ENCODE measurements at places on chromosomes 16 and 17.
A peak's percentile ranks its signal among the peaks of the same experiment; 100 is the strongest.

DNA sequence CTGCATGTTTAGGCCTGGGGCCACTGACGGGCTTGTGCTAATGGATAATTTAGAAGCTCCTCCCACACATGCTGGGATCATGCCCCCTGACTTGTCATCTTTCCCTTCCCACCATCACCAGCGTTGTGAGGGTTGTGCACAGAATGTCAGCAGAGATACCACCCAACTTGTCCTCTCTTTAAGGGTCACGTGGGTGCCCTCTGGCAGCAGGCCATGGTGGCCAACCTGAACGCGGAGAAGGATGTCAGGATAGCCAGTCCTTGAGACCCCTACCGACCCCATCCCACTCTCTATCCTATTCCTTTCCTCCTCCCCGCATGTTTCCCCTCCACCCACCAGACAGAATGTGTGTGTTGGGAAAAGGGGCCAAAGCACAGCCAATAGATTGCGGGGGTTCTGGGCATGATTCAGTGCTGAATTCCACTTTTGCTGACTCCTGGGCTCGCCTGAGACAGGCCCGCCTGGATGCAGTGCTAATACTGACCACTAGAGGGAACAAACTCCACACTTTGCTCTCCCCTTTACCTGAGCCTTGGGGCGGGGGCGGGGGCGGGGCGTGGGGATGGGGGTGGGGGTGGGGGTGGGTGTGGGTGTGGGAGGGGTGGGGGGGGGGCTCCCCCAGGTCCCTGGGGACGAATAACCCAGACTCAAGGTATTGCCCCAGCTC, at the start of gene GH2:
Gene GH2 (minus strand): TSS at position 10 of the 667 bp plus-strand sequence. CDS start 143 bp downstream, outside the sequence.
- DNase-seq = peak; percentile 85

- no peak for DNase-seq
These were observed 18.6 kb downstream of the CREBBP start for GRCh38 chr16:3861808-3862451.

GRCh38 chr16:27561216-27561615, 11.3 kb downstream of the KATNIP start:
- no peak for DNase-seq

DNA sequence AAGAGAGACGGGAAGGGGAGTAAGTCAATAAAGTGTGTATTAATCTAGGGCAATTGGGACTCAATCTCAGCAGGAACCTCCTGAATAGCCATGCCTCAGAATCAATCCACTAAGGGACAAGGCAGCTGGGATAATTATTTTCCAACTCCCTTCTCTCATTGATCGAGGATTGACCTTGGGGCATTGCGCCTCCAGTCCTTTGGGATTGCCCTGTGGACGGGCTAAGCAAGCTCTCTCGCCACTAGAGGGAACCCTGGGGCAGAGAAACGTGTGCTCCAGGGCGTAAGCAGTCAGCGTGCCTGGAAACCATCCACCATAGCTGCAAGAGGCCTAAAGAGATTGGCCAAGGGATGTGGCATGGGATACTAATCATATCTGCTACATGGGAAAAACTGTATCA, 53.9 kb upstream of the ERCC4 start:
- DNase-seq = peak; percentile 89

- peak; percentile 65 for DNase-seq
These were observed 308.3 kb upstream of the CDH5 start for GRCh38 chr16:66058172-66058691.

DNA sequence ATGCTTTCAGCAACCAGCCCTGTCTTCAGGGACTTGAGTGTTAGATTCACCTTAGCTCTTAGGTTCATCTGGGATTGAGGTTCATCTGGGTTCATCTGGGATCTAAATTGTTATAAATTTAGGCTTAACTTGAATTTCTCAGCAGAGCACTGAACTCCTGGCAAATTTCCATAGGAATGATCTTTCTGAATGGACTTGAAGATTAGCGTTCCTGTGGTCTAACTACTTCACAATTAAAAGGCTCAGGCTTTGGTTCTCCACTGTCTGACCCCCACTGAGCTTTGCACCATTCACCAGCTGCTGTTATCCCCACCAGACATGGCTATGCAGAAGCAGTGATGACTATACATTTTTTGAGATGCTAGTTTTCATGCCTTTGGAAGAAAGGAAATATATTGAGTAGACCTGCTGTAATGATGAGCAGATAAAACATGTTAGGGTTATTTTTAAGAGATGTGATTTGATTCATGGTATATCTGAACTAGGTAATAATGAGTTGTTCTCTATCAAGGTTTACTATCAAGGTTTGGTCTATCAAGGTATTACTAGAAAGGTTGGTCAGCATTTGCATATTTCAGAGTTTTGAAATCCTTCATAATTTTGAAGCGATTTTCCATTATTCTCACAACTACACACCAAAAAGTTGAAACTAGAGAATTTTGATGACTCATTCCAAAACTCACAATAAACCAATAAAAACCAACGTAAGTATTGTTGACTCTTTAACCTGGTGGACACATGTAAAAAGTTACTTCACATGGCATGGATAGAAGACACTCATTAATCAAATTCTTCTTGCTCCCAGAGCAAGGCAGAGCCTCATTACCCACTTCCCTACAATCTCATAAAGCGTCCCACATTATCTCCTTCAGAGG, 71.7 kb downstream of the SNX11 start:
- DNase-seq = no peak

GRCh38 chr17:57143919-57144318, 58.9 kb downstream of the AKAP1 start:
- DNase-seq = no peak

DNA sequence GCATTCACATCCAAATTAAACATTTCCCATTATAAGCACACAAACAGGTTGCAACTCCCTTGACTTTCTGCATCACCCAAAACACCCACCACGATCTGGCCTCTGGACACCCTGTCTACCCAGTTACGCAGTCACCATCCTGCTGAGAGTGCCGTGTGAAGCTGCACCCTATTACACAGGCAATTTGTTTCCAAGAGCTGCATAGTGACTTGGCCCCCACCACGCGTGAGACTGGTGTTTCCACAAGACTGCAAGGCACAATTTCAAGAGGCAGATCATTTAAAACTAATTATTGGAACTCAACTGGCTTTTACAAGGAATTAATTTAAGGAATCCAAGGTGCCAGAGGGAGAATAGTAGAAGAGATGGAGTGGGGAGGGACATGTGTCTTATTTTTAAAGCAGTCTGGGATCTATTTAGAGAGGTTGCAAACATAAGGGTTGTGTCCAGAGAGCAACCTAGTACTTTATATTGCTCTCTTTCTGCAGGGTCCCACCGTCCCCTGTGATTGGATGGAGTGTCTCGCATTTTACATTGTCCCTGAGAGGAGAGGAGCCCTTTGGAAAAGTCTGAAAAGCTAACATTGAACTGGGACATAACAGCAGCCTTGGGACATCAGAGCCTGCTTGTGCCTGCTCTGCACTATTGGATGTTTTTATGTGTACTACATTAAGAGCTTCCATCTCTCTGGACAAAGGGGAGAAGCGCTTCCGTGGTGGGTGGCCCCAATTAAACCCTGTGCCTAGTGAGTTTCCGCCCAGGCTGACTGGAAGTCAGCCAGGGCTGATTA, 8.7 kb upstream of the ADAMTS18 start:
- DNase-seq = no peak

GRCh38 chr17:3834811-3835210, 11.2 kb downstream of the NCBP3 start:
- no peak for DNase-seq

DNA sequence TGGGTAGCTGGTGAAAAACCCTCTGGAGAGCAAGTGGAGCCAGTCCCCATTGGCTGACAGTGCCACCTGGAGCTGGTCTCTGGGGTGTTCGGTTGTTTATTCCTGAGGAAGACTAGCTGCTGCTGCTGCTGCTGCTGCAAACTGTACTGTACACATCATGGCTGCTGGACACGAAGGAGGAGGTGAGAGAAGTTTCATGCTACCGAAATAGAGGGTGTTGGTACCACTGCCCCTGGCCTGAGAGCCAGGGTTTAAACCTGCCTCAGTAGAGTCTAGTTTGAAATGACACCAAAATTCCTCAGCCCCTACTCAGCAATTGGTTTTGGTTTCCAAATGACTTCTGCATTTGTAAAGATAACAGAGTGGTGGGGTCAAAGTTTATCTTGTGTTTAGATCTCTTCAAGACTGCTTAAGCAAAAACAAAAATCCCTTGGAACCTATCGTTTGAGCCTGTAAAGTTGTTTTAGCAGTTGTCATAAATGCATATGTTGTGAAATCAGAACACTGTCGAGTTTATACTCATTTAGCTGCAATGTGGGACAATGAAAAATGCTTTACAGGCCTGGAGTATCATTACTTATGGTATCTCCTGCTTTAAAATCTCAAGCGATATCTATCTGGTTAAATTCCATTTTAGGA, 40.8 kb downstream of the CYB5B start:
- DNase-seq = no peak

DNA sequence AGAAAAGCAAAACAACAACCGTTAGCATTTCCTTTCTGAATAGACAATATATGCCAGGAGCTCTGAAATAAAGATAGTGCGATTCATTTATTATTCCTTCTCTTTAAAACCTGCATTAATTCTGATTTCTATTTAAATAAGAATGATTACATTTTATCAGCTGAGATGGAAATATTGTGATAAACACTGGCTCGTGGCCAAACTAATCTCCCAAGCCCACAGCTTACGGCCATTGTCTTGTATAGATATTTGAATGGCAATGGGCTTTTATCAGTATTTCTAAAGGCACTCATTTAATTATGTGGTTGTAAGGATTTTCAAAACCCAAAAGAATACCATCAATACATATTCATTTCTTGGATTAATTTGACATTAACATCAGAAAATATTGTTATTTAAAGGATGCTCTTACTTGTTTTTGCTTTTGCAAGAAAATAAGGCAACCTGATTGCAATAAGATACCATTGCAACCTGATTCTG, 123.7 kb upstream of the IRX5 start:
- DNase-seq = no peak

DNA sequence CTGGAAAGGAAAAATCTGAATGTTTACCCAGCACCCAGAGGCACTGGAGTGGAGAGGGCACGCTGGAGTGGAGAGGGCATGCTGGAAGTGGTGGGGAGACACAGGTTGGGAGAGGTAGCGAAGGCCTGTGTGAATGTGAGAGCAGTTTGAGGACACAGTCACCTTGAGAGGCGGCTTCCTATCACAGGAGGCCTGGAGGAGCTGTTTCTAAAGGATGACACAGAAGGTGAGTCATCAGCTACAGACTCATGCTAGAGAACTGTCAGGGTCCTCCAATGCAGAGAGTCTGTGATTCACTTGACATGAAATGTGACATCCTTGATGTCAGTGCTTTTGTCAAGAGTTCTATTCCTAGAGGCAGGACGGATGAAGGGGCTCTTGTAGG, 13.8 kb downstream of the CTRL start:
- DNase-seq = peak; percentile 86

DNA sequence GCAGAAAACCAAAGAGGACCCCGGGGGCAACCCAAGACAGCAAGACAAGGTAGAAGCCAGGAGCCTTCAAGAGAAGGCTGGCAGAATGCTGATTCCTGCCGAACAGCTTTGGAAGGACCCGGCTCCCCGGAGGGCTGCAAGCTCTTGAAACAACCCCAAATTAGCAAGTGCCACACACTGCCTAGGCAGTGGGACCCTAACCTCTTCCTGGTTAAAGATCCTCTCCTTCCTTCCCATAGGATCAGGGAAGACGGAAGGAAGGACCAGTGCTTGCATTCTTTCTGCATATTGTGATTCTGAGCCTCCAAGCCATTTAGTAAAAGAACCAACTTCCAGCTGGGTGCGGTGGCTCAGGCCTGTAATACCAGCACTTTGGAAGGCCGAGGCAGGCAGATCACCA, 122.0 kb upstream of the AXIN2 start:
- DNase-seq = no peak
